ENCODE measurements at places on chromosomes 4 and X.
A peak's percentile ranks its signal among the peaks of the same experiment; 100 is the strongest.

GRCh38 chr4:108072300-108072699, 82.6 kb downstream of the HADH start:
- DNase-seq, result peak; percentile 21

- no peak for DNase-seq
Observed at GRCh38 chr4:26020083-26020668, 106.2 kb downstream of the SMIM20 start.

- no peak for DNase-seq
Observed at GRCh38 chr4:39528061-39528465, 824 bp upstream of the UGDH start.

DNA sequence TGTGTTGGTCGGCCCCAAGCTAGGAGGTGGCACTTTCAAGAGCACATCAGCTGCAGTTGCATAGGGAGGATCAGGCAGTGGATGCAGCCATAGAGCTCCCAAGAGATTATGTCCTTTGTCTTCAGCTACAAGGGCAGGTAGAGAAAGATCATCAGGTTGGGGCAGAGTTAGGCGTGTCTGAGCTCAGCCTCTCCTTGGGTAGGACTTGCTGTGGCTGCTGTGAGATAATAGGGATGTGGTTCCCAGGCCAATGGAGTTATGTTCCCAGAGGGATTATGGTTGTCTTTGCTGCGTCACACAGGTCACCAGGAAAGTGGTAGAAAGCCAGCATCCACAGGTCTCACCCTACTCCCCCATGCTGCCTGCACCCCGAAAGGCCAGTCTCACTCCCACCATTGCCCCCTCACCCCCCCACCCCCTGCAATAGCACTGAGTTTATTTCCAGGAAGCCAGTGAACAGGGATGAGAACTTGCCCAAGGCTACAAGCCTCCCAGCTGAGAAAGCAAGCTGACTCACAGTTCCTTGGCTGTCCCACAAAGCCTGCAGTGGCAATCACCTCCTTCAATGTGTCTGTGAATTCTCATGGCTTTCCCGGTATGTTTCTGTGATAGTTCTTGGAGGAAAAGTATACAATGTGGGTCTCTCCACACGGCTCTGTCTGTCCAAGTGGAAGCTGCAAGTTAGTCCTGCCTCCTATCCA, 148.4 kb downstream of the STPG2 start:
- no peak for DNase-seq

- no peak for DNase-seq
Observed at GRCh38 chr4:73013310-73013709, 56.2 kb downstream of the COX18 start.

DNA sequence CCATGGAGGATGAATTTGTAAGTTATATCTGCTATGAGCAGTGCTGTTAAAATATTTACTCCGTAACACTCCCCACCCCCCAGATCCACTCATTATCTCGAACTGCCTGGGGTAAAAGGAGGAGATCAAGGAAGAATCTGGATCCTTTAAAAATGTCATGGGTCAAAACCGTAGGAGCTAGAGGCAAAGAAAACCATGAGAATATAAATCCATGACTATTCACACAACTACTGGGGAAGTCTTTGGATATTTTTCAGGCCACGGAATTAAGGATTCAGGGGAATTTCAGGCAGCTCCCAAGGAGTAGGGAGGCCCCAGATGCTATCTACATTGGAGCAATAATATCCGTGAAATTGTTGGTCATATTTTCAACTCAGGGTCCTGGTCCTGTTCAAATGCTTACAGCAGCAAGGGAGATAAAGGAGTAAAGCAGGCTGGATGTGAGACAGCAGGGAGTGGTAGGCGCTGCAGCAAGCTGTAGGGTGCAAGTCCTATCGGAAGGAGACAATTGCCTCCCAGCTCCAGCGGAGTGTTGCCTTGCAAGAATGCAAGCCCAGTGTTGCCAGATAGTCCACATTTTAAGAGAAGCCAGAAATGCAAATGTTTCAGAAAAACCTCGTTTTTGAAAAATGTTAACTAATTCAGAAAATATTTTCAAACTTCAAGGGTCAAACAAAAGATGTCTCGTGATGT, 116.2 kb upstream of the KIT start:
- DNase-seq, result no peak

DNA sequence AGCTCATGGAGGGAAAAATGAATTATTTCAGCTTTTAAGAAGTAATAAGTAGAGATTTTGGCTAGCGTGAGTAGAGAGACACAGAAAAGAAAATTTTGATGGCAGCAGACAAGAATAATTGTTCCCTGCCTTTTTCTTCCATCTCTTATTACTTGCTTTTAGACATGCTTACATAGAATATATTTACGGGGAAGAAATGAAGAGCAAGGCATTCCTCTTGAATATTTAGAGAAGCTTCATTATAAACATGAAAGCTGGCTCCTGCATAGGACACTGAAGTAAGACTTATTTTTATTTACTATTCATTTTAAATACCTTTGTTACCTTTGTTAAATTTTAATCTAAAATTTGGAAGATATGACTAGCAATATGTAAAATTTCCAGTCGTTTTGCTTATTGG, 32.2 kb downstream of the DCK start:
- DNase-seq, result no peak

DNA sequence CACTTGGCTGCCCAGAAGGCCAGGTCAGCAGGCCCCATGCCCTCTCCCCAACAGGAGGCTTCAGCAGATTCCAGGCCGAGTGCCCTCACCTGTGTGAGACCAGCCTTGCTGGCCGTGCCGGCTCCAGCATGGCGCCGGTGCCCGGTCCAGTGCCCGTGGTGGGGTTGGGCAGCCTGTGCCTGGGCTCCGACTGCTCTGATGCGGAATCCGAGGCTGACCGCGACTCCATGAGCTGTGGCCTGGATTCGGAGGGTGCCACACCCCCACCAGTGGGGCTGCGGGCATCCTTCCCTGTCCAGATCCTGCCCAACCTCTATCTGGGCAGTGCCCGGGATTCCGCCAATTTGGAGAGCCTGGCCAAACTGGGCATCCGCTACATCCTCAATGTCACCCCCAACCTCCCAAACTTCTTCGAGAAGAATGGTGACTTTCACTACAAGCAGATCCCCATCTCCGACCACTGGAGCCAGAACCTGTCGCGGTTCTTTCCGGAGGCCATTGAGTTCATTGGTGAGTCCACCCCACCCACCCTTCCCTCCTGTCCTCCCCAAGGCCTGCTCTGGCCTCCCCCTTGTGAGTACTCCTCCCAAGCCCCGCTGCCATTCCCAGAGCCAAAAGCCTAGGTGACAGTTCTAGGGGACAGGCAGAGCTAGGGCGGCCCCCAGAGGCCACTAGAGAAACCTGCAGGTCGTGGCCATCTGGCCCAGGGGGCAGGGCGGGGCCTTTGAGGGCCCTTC, 2.3 kb downstream of the DUSP9 start:
- DNase-seq, result no peak

DNA sequence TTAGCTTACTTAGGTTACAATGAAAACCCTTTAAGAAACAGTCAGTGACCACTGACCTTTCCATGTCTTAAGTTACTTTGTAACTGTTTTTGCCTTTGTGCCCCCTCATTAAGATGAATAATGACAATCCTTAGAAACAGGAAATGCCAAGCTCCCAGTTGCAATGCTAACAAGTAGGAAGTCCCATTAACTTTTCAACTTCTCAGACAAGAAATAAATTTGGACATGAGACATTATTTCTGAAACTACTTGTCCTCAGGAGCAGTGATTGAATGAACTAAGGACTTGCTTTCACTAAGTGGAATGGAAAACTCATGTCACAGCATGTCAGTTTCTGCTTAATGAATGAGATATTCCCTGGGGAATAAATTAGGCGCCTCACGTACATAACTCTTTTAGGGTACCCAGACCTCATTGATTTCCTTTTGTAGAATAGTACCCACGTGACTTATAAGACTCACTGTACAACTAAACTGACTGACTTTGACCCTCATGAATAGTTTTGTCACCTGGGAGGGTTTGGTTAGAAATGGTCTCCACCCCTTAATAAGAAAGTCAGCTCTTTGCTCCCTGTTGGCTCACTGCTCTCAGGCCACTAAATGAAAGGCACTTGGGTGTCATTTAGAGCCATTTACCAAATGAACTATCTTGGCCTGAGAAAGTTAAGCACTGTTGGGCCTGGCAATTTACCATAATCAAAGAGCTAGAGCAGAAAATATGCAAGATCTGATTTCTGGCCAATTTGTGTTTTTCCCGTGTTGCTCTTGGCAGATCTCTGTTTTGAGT, 383.9 kb downstream of the RPA4 start:
- no peak for DNase-seq

DNA sequence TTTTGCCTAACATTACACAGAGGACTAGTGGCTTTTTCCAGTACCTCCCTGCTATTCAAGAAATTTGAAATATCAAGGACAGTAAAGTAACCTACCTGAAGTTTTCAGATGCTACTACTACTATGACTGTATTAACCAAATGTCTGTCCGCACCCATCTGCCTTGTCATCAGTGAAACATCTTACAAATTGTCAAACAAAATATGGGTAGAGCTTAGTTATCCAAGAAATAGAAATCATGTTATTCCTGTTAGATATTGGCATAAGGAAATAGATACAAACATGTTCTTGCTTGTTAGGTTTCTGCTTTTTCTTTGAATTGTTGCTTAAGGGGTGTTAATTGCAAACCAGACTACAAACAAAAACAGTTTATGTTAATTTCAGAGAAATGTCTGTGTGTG, 63.9 kb downstream of the PLS3 start:
- DNase-seq, result no peak

- DNase-seq, result no peak
Observed at GRCh38 chr4:165428957-165429356, 50.1 kb downstream of the CPE start.

DNA sequence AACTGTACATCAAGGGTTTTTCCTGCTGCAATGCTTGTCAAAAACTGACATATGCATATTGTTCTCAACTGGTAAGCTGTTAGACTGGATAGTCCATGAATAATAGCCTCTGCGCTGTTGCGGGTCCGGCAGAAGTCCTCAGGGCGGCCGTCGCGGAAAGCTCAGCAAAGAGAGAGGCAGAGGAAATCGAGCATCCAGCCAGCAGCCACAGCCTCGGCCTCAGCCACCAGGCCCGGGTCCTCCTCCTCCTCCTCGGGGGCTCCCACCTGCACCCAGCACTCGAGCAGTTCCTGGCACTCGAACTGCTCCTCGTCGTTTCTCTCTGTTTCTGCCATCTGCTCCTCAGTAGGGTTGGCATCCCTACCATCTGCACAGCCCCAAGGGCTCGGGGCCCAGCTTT, 53.7 kb downstream of the UPRT start:
- DNase-seq, result no peak

- no peak for DNase-seq
Observed at GRCh38 chr4:39406763-39407583, at the start of gene KLB. Gene KLB (plus strand): TSS chr4:39406930. CDS start chr4:39406950, 20 bp downstream.

DNA sequence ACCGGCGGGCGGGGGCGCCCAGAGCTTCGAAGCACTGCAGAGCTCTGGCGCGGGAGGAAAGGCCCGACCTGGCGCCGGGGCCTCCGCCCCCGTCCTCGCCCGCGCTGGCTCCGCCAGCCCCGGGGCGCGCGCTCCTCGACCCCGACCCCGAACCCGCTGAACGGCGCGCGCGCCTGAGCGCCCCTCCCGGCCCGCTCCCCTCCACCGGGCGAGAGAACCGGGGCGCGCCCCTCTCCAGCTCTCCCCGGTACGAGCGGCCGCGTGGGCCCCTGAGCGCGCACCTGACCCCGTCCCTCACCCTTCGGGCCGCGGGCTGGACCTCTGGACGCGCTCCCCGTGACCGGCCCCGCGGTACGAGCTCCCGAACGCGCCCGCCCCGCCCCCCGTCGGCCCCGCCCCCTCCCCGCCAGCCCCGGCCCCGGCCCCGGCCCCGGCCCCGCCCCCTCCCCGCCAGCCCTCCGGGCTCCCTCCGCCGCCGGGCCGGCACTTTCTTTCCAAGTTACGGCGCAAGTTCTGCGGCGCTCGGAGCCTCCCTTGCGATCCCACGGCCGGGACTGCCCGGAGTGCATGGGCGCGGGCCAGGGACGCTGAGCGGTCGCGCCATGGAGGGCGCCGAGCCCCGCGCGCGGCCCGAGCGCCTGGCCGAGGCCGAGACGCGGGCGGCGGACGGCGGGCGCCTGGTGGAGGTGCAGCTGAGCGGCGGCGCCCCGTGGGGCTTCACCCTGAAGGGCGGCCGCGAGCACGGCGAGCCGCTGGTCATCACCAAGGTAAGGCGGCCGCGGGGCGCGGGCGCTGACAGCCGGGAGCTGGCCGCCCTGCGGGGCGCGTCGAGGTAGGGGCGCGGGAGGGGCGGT, at the start of gene SHROOM2:
SHROOM2 (plus strand) TSS at position 486 of the 854 bp plus-strand sequence; CDS start at position 603, 117 bp downstream.
- no peak for DNase-seq

DNA sequence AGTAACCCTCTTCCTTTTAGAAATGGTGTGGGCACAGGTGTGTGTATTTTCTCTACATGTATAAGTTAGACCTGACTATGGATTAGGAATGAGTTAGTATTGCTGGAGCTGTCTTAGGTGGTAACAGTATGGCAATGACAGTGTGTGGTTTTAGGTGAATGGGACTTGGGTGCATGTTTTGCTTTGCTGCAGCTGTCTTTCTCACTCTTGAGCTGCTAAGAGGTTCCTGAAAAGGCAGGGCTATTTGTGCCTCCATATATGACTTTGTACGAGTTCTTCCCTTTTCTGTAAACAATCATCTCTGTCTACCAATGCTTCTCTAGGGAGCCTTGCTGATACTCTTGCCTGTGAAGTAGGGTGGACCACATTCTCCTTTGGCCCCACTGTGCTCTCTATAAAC, 234.8 kb upstream of the HHIP start:
- no peak for DNase-seq

GRCh38 chr4:306551-306961, 1.3 kb upstream of the ZNF732 start:
- no peak for DNase-seq

- no peak for DNase-seq
Observed at GRCh38 chr4:151721466-151721865, 39.3 kb downstream of the GATB start.

DNA sequence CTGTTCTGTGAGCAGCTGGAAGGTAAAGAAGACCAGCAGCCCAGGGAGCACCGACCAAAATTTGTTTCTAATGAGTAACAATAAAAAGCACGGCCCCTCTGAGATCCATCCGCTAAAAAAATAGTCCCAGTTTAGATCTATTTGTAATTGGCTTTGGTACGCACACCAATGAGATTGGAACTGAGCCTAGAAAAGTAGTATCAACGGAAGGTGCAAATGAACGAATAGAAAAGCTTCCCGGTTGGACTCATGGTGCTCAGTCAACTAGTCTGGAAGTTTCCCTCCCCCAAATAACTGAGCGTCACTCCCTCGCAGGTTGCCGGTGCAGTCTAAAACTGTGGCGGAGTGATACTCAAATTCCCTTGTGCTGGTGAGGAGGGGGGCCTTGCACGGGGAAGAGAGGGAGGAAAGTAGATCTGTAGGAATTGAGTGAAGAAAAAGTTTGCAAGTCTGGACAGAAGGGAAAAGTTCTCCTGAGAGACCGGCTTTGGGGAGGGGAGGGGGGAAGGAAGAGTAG, at the start of gene COL4A5:
COL4A5 (plus strand) TSS at position 413 of the 517 bp plus-strand sequence. CDS start 288 bp downstream, outside the sequence.
- DNase-seq, result no peak

GRCh38 chrX:32778965-32779364, 432.4 kb downstream of the DMD start:
- no peak for DNase-seq

GRCh38 chr4:2929469-2929868, 33.7 kb downstream of the NOP14 start:
- DNase-seq, result no peak

GRCh38 chrX:40007756-40008705, 89.7 kb downstream of the BCOR start:
- no peak for DNase-seq

Data from activated naive CD8-positive, alpha-beta T cell treated with anti-CD3 and anti-CD28 coated beads, Interleukin-2, amount 50 U/mL, for 16 hours (primary cell).